CD14-positive monocyte (primary cell): ENCODE measurements at places on chromosomes 12 and 14. TPM values are rescaled to one million over a fixed set of nuclear protein-coding genes. Genes with fewer than 3 reads are reported as not detected.

GRCh38 chr14:24459331-24459730 is 16.8 kb upstream of the SDR39U1 start:
- no peak for DNase-seq

DNA sequence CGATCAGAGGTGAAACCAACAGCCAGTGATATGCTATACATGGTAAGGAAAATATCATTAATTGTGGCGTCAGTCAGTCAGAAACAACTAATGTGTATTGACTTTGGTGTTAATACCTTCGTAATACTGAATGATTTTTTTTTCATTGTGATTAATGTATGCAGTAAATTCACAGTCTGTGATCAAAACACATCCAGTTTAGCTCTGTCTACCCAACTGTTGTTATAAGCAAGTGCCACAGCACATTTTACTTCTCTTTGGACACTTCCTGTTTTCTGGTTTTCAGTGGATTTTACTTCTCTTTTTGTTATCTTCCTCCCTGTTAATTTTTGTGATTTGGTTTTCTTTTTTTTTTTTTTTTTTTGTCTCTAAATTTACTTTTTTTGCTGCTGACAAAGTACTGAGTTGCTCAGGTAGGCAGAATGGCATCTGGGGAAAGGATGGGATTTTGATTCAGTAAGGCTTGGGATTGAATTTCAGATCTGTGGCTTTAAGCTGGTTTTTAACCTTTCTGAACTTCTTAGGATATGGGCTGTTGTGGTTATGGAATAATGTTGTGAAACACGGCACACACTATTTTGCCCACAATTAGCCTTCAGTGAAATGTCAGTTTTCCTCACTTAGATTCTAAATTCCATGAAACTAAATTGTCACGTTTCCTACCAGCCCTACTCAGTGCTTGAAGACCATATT is 604 bp downstream of the GLIPR1 start:
- DNase-seq: peak; percentile 57

DNA sequence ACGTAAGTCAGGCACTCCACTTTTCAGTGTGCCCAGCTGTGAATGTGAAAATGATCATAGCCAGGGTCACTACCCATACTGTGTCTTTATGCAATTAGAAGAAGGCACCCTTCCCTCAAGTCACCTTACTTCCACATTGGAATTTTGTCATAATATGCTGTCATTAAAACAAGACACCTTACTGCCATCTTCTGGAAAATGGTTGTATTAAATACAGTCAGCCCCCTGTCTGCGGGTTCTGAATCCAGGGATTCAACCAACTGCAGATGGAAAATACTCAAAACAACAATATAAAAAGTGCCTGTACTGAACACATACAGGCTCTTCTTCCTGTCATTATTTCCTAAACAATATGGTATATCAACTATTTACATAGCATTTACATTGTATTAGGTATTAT is 70.2 kb upstream of the TBX5 start:
- DNase-seq: no peak

DNA sequence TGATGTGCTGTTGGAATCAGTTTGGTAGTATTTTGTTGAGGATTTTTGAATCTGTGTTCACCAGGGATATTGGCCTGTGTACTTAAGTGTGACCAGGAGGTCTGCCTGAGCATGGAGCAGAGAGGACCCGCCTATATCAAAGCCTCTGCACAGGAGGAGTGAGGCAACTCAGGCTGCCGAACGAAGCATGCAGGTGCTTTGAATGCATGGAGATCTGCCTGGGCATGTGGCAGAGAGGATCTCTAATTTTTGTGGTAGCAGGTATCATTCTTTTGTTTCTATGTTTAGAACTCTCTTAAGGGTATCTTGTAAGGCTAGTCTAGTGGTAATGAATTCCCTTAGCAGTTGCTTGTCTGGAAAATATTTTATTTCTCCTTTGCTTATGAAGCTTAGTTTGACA is 26.9 kb downstream of the RAB3IP start:
- DNase-seq: no peak

Gene CCDC177
- not detected for polyA plus RNA-seq

Gene PLD4
- polyA plus RNA-seq: 15.1 TPM
